ENCODE measurements at places on chromosomes 6 and 20.

DNA sequence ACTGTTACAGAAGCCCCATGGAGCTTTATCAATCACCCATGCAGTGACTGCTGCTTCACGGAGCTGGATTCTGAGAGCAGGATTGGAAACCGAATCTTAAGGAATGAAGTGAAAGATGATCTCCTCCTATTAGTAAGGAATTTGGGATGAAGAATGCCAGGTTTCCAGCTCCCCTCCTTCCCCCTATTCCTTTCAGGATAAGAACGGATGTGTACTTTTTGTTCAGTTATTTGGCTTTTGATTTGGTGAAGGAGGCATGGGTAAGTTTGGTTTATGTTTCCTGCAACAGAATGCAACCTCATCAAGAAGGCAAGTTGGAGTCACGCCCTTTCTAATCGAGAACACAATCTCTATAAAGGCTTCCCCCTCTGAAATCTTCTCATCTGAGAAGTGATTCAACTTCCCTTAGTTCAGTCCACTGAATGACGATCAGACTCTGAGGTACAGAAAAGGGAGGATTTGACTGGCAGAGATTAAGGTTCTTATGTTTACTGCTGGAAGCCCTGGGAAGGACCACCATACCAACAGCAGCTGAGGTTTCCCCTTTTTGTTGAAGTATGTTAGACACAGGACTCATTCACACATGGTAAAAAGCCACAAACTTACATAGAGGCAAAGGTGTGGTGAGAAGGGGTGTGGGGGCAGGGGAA is 5.5 kb downstream of the ELMO2 start:
- peak; percentile 84 for DNase-seq

DNA sequence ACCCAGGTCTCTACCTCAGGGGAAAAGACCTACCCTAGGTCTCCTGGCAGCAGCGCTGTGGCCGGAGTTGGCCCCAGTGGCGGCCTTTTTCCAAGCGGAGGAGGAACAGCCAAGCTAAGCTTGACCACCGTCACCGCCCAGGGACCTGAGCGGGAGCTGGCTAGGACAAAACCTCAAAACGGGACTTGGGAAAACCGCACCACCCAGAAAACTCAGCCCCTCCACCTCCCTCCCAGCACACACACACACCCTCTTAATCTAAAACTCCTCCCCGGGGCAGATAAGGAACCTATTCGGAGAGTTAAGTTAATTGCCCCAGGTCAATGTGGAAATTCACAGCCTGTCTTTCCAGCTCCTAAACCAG is 2.7 kb upstream of the TRERF1 start:
- DNase-seq: no peak

DNA sequence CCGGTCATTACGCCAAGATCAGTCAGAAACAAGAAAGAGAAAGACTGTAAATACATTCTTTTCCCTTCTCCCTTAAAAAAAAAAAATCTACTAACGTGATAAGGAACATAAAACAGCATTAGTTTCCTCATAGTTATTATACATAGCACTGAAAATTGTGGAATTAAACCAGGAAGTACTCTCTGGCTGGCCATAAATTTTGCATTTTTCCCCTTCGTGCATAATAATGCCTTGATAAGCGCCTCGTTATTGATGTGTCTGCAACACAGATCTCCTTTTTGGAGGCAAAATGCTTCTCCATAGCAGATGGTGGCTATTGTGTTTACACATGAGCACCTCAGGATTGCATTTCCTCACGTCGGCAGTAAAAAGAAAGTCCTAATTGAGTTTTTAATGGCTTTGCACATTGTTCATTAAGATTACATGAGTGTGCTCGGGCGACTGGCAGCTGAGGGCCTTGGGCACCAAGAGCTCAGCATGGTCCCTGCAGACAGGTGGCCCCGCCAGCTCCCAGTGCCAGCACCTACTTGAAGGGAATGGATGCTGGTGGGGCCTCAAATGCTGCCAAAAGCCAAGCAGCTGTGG is 394.5 kb downstream of the PTPRT start:
- DNase-seq: no peak

DNA sequence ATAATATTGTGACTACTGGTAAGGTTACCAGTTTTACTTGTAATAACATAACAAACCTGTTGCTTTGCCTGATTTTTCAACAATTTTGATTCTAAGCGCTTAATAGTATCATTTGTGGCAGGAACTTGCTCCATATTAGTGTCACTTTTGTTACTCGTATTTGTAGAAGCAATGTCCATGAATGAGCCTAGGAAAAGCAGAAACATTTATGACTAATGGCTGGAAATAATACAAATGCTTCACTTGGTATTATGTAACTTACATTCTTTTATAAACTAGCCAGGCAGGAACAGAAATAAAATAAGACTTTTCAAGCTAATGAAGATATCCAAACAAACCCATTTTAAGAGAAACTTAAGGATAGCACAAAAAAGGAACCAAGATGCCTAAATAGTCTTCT is 38.9 kb downstream of the MAP3K7 start:
- no peak for DNase-seq

DNA sequence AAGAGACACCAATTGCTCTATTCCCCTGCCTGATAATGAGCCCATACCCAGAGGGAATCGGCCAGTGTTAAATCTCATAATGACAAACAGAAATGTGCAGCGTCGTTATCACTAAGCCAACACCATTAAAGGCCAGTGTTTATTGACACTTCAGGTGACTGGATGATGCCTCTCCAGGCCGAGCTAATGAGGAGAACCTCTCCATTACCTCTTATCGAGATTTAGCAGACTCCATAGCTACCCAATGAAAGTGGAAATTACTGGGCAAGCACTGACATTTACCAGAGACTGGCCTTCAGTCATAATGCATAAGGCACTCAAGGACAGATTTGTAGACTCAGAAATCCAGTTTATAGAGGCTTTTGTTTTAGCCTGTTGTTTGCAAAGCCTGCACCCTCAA is 669.5 kb downstream of the MAFB start:
- DNase-seq: no peak

DNA sequence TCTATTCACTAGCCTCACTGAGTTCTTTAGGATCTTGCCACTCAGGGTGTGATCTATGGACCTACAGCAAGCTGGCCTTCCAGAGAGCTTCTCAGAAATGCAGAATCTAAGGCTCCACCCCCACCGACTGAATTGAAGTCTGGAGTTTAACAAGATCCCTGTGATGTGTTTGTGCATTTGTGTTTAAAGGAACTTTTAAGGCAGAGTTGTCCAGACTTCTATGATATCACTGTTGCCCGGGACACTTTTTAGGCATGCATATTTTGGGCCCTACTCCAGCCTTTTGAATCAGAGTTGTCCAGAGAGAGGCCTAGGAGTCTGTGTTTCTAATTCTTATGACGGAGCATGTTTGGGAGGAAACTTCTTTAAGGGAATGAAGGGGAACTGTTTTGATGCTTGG is 232.3 kb downstream of the QKI start:
- DNase-seq: no peak

- DNase-seq: no peak
These were observed 227.0 kb downstream of the BMP2 start for GRCh38 chr20:6994452-6994851.

- DNase-seq: no peak
These were observed 124.7 kb downstream of the PREX1 start for GRCh38 chr20:48703107-48703506.

DNA sequence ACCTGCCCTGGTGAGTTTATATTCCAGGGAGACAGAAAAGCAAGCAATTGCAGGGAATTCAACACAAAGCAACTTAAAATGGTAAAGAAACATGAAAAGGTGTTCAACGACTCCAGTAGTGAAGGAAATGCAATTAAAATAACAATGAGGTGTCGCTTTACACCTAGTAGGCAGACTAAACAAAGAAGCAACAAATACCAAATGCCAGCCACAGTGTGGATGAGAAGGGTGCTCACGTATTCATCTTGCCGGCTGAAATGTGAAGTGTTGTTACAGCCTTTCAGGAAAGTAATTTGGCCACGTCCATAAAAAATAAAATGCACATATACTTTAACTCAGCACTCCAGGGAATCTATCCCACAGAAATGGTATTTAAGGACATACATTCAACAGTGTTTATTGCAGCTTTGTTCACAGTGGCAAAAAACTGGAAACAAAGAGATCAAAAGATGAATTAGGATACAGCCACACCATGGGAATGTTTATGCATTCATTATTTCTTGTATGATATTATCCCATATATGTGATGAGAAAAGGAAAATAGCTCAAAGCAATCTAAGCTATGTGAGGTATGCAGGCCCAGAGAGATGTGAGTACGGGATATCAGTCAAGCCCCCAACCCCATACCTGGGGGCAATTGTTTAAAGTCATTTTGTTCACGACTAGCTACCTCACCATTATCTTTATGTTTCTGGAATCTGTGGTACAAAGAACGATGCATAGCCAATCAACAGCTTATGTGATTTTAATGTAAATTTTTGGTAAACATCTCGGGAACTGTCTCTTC is 266.0 kb upstream of the SOX4 start:
- no peak for DNase-seq

DNA sequence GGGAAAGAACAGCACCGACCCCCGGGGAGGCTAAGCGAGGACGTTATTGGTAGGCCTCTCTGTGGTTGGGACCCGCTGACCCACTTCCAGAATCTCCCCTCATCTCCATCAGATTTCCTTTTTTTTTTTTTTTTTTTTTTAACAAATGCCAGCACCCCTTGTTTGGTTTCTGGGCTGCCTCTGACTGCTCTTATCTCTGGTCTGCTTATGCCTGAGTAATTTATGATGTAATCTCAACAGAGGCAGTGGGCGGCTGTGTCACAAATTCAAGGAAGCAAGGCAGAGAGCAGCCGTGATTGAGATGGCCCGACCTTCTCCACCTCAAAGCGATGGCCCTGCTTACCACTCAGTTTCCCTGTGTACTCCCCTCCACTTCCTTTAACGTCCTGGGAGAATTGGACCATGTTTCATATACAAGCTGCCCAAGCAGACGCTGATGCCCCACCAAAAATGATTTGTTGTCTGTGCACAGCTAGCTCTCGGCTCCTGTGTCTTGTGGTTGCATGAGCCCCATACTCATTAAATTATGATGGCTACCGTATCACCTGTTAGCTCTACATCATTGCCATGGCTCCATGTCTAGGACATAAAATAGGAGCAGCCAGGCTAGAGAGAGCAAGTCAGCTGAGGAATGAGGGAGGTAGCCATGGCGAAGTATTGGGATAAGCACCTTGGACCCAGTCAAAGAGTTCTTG is 98.1 kb downstream of the ZNF217 start:
- no peak for DNase-seq

- DNase-seq: no peak
These were observed 36.4 kb downstream of the CEP250 start for GRCh38 chr20:35491823-35492222.

DNA sequence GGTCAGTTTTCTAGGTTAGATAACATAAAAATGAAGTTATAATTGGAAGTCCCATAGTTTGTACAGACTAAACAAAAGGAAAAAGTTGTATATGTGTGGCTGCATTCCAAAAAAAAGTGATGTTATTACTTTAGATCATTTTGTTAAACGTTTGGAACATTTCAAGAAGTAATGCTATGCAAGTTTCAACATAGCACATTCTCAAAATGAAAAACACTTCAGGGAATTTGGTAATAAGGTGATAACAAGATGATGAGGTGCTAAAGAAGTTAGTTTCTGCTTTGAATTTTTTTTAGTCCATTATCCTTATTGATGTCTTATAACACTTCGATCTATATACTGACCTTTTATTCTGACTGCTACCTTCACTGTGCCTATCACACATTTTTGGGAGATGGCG is 250.7 kb downstream of the PHF3 start:
- no peak for DNase-seq

- DNase-seq: no peak
These were observed 54.8 kb upstream of the POU3F2 start for GRCh38 chr6:98779618-98780017.

- no peak for DNase-seq
These were observed 285.6 kb upstream of the RNF24 start for GRCh38 chr20:4300921-4301320.

DNA sequence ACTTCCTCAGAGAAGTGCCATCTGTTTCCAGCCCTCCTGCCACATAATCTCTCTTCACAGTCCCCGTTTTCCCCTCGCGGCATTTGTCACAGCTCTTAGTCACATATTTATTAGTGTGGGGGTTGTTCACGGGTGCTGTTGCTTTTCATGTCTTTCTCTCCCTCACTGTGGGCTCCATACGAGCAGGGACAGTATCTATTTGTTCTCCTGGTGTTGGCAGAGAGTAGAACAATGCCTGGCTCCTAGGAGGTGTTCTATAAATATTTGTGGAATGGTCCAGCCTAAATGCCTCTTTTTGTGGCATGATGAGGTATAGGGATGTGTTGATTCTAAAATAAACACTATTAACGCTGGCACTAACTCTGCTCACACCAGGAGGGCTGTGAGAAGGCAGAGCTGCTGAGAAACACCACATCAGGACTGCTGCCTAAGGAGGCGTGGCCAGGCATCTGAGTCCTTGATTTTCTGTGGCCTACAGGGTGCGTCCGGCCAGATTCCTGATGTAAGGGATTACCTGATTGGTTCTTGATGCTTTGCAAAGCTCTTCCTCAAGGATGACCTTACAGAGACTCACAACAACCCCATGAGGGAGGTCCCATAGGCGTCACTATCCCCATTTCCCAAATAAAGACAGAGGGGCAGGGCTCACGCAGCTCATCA is 219.8 kb upstream of the ARID1B start:
- DNase-seq: no peak

GRCh38 chr20:35187584-35188190 is 15.8 kb downstream of the PROCR start:
- DNase-seq: no peak

DNA sequence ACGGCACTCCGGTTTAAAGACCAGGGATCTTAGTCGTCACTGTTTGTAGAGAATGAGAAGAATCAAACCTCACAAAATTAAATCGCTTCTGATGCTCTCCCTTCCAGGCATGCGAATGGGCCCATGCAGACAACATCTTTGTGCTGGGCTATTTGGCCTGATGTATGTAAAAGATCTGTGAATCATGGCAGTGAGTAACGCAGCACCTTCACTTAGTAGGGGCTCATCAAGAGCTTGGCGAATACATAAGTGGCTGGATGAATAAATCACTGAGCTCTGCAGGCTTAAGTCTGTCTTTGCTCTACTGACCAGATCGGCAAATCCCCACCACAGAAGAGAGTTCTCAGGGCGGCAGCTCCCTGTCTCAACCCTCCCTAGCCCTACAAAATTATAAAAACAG is 44.8 kb upstream of the AFDN start:
- DNase-seq: no peak

DNA sequence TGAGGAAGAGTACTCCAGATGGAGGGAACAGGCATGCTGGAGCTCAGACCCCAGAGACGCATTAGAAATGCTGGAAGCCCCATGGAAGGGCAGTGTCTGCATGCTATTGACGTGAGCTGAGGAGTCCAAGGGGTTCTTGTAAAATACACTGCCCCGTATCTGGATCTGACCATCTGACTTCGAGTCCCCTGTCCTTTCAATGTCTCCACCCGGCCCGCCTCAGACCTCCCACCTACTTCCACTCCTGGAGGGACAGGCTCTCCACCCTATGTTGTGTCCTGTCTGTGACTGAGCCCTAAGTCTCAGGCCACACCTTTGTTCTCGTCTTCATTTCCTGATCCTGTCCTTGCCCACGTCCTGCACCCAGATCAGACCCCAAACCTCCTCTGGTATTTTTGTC is 496.3 kb downstream of the CDH26 start:
- DNase-seq: no peak
